ENCODE measurements at places on chromosomes 7 and 10.

- no peak for DNase-seq
Observed at GRCh38 chr10:28305553-28305952, 2.7 kb upstream of the MPP7 start.

- DNase-seq, result no peak
Observed at GRCh38 chr10:31959461-31960173, 31.0 kb upstream of the ARHGAP12 start.

DNA sequence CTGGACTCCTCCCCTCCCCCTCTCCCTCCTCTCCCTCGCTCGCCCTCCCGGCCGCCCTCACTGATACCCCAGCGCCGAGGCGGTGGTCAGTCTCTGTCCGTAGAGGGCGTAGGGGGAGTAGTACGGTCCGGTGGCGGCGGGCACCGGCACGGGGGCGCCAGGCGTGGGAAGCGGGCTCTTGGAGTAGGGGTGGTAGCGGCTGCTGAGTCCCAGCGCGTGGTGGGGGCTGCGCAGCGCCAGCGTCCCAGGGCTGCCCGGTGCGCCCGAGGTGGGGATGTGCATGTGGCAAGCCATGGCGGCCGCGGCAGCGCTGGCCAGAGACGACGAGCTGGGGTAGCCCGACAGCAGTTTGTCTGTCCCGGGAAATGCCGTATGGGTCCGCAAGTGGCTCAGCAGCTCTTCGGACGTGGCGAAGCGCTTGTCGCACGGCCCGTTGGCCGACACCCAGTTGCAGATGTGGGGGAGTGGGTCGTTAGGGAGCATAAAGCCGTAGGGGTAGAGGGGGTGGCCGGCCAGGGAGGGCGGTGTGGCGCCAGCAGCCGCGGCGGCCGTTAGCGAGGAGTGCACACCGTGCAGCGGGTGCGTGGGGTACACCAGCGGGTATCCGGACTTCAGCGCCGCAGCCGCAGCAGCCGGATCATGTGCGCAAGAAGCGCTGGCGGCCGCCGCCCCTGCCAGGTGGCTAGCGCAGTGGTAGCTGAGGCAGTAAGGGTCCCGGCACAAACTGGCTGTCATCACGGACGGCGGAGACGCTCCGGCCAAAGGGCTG is 2.7 kb downstream of the ZNF503 start:
- no peak for DNase-seq

DNA sequence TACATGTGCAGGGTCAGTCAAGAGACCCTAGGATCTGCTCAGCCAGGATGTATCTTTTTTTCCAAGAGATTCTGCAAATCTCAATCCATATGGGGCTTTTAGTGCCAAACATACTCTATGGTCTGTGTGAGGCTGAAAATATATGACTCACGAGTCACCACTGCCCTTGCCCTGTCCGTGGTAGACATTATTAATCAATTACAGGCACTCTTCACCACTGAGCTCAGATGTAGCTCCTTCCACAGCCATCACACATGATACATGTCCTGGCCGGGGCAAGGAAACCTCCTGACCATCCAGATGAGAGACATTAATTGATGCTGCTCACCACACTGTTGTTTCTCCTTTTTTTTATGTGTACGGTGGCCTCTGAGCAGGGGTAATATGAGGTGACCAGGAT is 90.2 kb upstream of the RET start:
- DNase-seq, result no peak

- DNase-seq, result no peak
Observed at GRCh38 chr10:97549587-97550322, 22.8 kb upstream of the ANKRD2 start.

DNA sequence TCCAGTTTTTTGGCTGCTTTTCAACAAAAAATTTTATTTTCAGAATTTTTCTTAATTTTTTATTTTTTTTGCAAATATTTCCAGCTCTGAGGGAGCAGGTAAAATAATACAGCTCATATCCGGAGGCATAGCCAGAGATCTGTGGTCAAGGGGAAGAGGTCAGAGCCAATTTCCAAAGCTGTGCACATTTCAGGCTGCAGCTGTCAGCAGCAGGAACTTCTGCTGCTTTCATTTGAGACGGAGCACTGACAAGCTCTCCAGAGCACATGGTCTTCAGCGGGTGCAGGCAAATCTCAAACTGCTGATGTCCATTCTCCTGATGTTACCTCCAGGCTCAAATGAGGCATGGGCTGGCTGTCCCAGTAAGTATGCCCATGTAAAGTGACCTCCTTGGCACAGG is 31.1 kb downstream of the SLC26A4 start:
- no peak for DNase-seq

DNA sequence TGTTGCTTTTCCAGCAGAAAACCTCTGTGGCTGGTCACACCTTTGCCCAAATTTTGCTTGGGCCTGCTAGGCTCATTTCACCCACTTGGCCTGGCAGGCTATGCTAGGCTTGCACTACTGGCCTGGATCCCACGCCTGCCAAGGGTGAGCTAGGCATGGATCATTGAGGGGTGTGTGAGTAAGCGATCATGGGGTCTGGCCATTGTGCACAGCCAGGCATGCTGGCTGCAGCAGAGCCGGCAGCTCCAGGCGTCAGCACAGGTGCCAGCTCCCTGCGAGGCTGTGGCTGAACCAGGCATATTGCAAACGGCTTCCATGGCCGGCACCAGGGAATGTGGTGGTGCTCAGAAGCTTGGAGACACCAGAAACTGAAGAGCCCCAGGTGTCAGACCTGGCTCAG is 19.2 kb downstream of the CFAP70 start:
- DNase-seq, result no peak

DNA sequence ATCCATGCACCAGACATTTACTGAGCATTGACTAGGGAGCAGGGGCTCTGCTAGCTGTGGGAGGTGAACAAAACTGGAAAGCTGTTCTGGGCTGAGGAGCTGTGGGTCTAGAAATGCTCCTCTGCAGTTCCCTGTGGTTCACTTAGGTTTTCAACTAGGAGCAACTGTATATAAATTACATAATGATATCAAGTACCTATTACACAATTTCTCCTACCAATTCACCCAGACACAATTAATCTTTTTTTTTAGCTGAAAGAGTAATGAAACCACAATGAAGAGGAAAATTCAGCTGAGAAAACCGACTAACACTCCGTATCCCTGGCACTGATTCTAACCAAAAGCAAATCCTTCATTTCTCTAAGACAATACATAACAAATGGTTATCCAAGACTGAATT is 39.4 kb downstream of the COL28A1 start:
- no peak for DNase-seq

DNA sequence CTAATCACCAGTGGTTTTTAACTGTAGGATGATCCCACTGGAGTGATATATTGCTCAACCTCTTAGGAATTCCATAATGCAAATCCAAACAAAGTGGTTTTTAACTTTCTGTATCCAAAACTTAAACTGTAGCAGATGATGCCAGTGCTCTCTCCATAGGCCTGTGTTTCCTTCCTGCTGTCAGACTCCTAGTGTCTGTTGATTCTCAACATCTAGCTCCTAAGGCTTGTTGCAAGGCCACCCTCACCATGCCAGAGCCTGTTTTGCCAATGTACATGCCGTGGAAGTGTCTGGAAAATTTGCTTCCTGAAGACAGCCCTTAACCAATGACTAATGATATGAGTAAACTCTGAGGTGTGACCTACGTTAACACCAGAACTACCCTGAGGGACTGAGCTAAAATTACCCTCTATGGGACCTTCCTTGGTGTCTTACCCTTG is 39.3 kb downstream of the C1GALT1 start:
- DNase-seq, result no peak

GRCh38 chr7:150402671-150403321 is 23.7 kb downstream of the ZNF775 start:
- DNase-seq, result no peak

DNA sequence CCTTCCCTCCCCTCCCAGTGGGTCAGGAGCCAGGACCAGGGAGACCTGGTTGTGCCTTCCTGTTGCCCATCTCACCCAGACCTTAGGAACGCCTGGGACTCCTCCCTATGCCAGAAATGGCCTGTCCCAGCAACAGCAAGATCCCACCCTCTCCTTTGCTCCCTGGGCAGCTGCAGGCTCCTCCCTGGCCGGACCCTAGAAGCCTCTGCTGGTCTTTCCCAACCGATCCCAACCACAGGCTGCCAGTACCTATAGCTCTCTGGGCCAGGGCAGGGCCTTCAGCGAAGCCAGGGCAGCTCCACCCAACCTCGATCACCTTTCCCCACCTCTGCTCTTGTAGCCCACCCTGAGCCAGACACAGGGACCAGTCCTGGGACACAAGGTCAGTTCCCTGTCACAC is 21.9 kb downstream of the LDB3 start:
- no peak for DNase-seq

GRCh38 chr10:118101501-118101900 is 54.8 kb upstream of the RAB11FIP2 start:
- no peak for DNase-seq

GRCh38 chr10:128068398-128069285 is 57.6 kb downstream of the MKI67 start:
- DNase-seq, result no peak

DNA sequence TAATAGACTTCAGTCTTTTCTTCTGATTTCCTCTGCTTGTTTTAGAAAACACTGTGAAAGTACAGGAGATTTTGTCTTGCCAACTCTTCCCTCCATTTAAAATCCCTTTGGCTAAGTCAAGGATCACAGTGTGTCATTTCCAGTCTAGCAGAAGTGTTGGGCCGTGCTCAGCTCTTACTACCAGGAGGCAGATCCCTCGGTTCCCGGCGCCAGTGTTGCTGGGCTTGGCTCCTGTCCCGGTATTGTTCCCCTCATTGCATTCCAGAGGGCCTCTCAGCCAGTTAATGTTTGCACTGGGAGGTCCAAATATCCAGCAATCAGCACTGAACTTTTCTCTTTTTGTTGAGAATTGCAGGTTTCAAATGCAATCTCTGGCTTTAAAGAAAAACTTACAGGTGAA is 612.1 kb upstream of the MGMT start:
- no peak for DNase-seq

- no peak for DNase-seq
Observed at GRCh38 chr10:72948762-72949161, 5.8 kb downstream of the PLA2G12B start.

DNA sequence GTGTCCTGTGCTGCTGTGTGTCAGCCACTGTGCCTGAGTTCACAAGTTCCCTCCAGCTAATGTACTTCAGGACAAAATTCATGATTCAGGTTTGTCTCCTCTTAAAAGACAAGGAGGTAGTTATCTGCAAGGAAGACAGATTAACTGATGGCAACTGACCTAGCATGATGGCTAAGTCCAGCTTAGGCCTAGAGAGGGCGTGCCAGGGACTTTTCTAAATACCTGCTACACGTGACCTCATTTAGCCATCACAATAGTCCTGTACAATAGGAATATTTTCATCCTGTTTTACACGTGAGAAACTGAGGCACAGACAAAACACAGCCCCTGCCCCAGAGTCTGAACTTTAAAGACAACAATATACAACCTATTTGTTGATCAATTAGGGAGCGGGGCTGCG is 275.7 kb downstream of the XPNPEP1 start:
- no peak for DNase-seq

- no peak for DNase-seq
Observed at GRCh38 chr10:76115471-76116155, 684.2 kb downstream of the LRMDA start.

DNA sequence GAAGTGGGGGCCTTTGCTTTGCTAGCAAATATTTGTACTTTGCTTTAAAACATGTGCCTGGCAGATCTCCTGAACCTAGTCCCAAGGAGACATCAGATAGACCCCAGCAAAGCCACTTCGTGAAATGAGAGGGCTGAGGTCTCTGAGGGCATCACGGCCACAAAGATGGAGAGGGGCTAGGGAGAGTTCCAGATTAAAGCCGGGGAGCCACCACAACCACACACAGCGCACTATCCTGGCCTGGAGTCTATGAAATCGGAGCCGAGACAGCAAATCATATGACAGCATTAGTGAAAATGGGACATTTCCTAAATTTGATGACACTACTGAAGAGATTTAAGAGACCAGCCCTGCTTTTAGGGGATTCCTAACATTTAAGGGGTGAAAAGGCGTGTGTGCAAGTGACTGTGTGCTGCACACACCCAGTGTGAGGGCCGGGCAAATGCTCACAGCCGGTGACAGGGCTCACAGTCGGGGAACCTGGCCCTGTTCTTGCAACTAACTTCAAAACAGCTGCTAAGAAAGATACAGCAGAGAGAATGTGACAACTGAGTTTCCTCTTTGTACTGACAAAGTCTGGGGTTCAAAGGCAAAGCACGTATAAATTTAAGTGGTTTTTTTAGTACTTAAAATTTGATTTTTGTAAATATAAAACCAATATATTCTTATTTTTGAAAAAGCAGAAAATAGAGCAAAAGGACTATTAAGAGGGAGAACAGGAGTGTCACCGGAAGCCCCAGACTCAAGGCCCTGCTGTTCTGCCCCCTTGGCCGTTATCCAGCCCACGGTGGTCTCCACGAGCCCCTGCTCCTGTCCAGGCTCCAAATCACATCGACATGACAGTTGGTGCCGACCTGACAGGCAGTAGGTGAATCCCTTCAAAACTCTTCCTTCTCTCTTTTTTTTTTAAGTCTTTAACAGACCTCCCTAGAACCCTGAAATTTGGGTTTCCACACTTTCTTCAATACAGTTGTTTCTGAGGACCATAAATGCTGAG is 49.5 kb downstream of the VIPR2 start:
- no peak for DNase-seq

- DNase-seq, result no peak
Observed at GRCh38 chr10:86655596-86655995, 1.2 kb downstream of the OPN4 start.

DNA sequence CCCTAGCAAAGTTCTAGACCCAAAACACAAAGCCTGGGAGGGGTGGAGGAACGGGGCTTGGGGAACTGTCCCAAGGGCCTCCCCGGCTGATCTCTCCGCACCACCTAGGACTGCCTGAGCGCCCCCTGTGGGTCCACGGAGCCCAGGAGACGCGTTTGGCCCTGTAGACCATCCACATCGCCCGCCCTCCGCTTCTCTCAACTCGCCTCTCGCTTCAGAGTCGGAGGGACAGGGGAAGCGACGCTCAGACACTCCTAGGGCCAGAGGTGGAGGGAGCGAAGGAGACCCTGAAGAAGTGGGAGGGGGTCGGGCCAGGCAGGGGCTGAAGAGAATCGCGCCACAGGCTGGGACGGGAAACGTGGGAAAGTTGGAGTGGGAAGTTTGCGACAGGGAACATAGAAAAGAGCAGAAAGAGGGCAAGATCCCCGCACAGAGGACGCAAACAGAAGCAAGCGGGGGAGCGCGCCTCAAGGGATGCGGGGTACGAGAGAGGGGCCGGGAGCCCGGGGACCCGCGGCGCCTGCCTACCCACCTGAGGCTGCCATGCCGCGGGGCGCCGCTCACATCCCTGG is 378 bp downstream of the PIK3AP1 start:
- DNase-seq, result peak; percentile 87

DNA sequence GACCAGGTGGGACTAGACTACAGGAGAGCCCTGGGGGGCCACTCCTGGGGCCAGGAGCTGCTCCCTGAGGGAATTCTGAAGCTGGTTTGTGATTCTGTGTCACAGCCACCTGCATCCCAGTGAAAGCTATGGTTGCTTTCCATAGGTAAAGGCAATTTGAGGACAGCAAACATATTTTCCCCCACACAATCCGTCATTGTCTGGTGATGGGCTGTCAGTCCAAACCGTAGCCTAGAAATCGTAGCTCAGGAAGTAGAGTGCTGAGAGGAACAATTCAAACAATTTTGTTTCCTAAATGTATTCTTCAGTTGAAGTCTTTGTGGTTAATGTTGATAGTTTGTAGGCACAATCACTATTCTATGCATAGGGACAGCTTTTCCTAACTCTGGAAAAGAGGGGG is 106.0 kb upstream of the INSYN2A start:
- no peak for DNase-seq
